ENCODE measurements at places on chromosomes 2 and 18.

DNA sequence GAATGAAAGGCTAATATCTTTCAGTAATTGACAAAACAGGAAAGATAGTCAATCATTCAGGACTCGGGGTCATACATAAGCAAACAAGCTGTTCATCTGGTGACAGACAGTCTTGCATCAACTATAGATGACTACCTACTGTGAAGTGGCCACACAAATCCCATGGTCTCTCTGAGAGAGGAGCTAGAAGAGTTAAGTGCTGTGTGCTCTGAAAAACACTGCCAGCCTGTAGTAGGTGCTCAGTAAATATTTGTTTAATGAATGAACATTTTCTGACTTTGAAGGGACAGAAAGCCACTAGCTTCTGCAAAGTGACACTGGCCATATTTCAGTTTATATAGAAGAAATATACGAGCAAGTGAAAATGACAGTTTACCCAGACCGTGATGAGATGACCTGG lies 184.0 kb upstream of the CHAC2 start:
- DNase-seq = no peak

GRCh38 chr2:225042800-225043167 lies 516 bp upstream of the DOCK10 start:
- no peak for DNase-seq

DNA sequence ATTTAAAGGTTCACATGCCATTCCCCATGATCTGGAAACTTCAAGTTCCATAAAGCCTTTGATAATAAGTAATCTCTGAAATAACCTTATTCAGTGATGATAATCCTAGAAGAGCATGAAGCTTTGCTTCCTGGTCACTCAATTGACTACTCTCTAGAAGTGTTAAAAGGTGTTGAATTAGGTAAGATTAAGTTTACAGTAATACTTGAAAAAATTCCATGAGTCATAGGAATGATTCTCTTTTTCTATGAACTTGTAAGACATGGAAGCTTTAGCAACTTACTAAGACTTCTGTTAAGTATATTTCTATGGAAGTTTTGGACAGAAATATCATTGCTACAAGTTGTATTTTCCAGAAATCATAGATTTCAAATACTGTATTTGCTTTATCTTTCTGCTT lies 100.6 kb downstream of the MYO1B start:
- no peak for DNase-seq

- DNase-seq = no peak
These were observed 37.4 kb downstream of the TNP1 start for GRCh38 chr2:216822470-216822869.

- no peak for DNase-seq
These were observed 69.6 kb downstream of the COL5A2 start for GRCh38 chr2:189109921-189110397.

DNA sequence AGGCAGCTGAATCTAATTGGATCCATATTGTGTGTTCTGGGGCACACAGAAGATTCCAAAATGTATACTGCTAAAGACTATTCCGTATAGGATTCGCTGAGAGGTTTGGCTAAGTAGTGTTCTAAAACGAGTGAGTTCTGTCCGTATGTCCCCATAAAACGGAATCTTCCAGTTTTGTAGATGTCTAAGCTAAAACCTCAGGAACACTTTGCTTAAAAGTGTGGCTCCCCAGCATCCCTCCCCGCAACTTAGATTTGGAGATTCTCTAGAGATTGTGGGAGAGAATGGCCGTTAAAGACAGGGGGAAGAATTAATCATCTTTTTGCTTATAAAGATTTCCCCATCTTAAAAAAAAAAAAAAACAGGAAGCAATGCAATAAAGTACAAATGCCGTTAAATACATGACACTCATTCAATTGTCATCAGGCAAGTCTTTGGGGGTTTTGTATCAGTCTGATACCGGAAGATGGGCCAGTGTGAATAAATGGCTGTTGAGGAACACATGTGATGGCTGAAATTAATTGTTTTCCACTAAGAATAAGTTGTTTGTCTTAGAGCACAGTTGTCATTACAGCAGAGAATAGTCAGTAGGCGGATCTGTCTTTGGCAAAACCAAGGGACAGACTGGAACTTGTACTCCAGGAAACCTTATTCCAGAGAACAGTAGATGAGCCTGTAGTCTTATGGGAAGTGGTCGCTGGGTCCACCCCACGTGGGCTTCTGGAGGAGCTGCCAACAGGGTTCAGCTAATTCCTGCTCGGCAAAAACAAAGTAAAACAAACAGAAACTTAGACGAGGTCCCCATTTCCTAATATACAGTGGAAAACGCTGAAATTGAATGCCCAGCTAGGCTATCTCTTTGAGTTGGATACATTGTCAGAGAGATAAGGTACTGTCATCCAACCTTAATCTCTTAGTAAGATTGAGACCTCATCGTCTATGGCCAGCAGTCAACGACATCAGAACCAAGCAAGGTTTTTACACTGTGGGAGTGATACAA lies 1.7 kb downstream of the EMILIN2 start:
- DNase-seq = no peak

DNA sequence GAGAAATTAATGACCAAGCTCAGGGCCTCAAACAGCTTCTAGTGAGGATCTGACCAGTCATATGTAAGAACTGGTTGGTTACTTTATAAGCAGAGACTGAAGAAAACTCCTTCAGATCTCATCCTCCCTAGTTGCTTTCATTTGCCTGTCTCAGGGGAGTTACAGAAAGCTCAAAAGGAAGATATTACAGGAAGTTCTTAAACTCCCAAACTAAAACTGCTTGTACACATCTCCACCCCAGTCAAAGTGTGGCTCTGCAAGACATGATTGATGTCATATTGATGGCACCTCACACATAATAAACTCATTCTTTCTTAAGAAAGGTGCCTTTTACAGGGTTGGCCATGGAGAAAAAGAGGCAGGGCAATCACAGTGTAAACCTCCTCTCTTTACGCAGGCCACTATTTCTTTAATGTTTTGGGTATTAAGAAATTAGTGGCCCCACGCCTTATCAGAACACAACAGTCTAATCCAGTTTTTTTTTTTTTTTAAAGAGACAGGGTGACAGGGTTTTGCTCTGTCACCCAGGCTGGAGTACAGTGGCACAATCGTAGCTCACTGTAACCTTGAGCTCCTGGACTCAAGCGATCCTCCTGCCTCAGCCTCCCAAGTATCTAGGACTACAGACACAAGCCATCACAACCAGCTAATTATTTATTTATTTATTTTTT lies 62.6 kb upstream of the STK17B start:
- DNase-seq = no peak

- no peak for DNase-seq
These were observed 1.3 kb downstream of the ZNF521 start for GRCh38 chr18:25350489-25351251.

DNA sequence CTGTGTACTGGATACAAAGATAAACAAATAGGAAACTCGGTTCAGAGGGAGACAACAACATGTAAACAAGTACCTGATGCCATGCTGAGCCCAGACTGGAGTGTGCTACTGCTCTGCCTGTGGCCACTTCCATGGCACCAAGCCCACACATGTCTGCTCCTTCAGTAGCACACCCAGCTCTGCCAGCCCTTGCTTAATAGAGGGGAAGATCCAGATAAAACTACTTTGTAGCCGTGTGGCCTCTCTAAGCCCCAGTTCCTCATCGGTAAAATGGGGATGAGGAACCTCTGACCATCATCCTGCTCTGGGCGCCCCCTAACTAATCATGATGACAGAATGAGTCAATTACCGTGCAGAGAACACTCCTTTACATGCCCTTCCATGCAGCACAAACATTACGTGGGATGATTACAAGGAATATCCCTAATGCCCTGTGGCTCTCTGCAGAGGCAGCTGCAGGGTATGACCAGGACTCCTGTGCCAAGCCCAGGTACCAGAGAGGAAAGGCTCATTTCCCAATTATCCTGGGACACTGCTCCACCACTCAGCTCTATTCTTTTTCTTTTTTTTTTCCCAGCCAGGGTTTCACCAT lies 34.9 kb downstream of the DNMT3A start:
- no peak for DNase-seq

DNA sequence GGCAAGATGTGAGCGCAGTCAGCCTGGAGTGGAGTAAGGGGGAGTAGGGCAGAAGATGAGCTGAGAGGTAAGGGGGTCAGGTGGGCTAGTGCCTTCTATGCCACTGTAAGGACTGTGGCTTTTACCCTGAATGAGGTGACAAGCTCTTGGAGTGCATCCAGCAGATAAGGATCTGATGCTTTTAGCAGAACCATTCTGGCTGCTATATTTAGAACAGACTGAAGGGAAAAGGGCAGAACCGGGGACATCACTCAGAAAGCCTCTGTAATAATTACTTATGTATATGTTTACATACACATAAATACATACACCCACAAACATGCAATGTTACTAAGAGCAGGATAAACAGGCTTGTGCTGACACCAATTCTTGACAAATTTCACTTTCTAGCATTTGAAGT lies 124.8 kb downstream of the DTNB start:
- no peak for DNase-seq

DNA sequence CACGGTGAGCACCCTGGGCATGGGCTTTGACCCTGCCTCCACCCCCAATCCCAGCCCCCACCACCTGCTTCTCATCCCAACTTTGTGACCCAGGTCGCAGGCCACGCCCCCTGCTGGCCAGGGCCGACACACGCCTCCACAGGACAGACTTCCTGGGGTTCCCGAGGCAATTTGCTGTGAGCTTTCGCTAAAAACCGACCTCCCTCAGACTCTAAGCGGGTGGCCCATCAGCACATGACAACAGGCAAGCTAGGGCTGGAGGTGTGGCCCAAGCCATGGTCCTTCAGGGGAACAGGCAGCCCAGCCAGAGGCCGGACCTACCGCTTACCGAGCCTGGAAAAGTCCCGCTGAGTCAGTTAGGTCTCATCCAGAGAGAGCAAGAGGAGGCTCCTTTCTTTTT lies 31.9 kb downstream of the C1QL2 start:
- DNase-seq = peak; percentile 9

DNA sequence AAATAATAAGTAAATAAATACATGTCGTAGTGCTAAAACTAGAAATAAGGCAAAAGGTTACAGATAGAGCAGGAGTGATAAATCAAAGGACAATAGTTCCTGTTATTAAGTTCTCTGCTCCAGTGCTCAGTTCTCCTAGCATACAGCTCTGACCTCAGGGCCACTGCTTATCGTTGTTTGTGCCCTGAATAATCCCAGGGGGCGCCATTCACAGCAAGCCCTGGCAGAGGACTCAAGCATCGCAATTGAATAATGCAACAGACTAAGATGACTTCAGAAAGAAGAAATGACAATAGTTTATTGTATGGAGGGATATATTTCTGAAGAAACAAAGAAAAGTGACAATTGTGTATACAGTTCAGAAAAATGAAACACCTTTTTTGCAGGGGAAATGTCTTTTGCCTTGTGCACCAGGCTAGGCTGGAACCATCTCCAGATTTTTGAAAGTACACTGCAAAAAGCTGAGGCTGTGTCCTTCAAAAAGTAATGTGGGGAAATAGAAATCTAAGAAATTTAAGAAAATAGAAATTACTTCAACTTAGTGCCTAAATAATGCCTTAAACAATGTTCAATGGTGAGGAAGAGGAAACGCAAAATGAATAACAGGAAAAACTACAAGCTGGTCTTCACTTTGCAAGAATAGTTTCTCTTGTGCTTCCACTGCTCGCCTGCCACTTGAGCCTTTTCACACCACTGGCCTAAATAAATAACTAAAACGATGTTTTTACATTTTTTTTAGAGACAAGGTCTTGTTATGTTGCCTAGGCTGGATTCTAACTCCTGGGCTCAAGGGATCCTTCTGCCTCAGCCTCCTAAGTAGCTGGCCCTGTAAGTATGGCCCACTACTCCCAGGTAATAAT lies 19.0 kb upstream of the CCNYL1 start:
- peak; percentile 43 for DNase-seq

DNA sequence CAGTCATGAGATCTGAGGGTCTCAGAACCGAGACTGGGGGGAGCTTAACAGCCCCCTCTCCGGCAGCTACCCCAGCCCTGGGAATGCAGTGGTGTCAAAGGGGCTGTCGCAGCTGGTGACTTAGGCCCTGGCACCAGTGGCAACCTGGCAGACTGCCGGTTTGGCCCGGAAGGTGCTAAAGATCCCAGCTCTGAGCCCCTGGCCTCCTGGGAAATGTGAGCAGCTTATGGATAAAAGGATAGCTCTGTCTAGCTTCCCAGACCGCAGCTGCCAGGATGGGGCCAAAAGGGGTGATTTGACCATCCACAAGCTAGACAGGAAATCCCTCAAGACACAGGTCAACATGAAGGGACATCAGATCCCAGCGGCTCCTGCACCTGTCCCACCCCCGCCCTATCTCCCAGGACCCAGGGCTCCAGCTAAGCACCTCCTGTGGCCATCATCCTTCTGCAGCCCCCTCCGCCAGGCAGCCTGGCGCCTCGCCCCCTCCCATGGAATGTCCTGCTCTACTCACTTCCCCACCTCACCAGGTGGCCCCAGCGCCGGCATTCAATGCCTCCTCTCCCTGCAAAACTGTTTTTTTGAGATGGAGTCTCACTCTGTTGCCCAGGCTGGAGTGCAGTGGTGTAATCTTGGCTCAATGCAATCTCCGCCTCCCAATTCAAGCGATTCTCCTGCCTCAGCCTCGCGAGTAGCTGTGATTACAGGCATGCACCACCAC lies 33.2 kb upstream of the EFHD1 start:
- DNase-seq = no peak

DNA sequence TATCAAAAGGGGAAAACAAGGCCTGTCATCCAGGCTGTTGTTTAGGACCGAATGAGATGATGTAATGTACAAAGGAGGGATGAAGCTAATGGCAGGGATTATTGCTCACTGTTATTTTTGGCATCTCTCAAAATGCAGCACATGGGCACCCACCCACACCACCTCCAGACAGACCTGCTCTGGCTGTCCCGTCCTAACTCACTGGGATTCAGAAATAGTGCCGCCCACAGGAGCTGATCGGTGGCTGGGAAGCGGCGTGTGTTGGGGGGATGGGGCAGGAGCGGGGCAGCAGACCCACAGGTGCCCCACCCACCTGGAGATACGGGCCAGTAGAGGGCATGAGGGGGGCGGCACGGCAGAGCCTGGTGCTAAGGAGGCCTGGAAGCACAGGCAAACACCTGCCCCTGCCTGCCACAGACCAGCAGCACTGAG lies 52.2 kb downstream of the CRACDL start:
- no peak for DNase-seq

- no peak for DNase-seq
These were observed 53.6 kb upstream of the LPIN2 start for GRCh38 chr18:3066341-3067110.

- DNase-seq = no peak
These were observed 46.8 kb downstream of the ZC3H15 start for GRCh38 chr2:186532891-186533290.

GRCh38 chr2:219769090-219769910 lies 141.9 kb downstream of the SLC4A3 start:
- no peak for DNase-seq

DNA sequence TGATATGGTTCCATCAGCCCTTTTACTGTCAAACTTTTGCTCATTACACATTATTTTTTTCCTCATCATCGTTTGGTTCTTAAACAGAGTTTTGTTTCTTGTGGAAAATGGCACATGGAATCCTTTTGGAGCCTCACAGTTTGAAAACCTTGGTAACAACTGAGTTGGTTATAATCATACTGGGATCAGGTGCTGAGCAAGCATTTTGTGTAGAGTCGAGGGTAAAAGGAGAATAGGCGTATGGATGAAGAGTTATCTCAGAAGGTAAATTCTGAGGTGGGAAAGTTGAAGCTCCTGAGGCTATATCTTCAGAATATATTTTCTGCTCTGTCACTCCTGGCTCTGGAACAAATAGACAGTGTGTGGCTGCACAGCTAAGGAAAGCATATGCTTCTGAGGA lies 274.0 kb upstream of the DSEL start:
- DNase-seq = no peak

Data from activated T-cell treated with anti-CD3 and anti-CD28 coated beads for 4 hours (primary cell).